ENCODE measurements at places on chromosomes 2 and 18.

- no peak for DNase-seq
These were observed 49.9 kb downstream of the ST8SIA5 start for GRCh38 chr18:46706968-46707367.

- DNase-seq: no peak
These were observed 24.2 kb upstream of the COX7A2L start for GRCh38 chr2:42385225-42385624.

GRCh38 chr2:207073412-207073800 is 92.3 kb downstream of the KLF7 start:
- DNase-seq: no peak

GRCh38 chr2:231614559-231615057 is 21.9 kb downstream of the TEX44 start:
- DNase-seq: no peak
